A549 (cell line): ENCODE measurements at places on chromosomes 6 and 20.
A peak's percentile ranks its signal among the peaks of the same experiment; 100 is the strongest.

GRCh38 chr20:20561841-20562240, 150.6 kb downstream of the RALGAPA2 start:
- no peak for DNase-seq

DNA sequence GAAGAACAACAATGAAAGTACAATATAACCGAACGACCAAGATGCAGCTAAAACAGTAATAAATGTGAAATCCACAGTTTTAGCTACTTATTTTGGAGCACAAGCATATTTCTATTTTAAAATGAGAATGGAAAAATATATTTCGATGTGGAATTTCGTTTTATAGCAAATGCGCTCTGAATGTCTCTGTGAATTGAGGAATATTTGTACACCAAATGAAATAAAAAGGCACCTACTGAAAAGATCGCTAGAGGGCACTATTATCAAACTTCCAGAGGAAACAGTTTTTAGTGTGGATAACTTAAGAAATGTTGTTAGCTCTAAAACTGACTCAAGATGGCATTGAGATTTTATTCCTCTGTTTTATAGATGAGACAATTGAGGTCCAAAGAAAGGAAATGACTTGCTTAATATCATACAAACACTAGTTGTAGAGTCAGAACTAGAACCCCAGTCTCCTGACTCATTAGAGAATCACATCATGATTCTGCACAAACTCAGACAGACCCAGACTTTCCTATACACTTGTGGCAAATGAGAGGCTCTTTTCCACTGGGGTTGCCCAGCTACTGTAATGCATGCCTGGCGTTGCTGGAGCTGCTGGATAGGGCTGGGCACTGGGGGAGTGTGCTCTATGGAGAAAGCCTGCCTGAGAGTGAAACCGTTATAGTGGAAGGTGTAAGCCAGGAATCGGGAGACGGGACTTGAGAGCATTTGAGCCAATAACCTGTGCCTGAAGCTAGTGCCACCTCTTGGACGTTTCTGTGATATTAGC, 51.9 kb downstream of the GCLC start:
- peak; percentile 74 for DNase-seq

- no peak for DNase-seq
Observed at GRCh38 chr20:4811661-4812181, 90.0 kb downstream of the PRND start.

GRCh38 chr6:12115001-12115400, 102.9 kb downstream of the HIVEP1 start:
- DNase-seq: no peak

- DNase-seq: no peak
Observed at GRCh38 chr20:46331611-46332361, 23.5 kb upstream of the CDH22 start.

GRCh38 chr6:135314543-135314942, 133.4 kb downstream of the MYB start:
- no peak for DNase-seq

- no peak for DNase-seq
Observed at GRCh38 chr6:109693111-109693510, 2.0 kb downstream of the FIG4 start.

- DNase-seq: no peak
Observed at GRCh38 chr6:111980971-111981840, 72.7 kb upstream of the CCN6 start.

DNA sequence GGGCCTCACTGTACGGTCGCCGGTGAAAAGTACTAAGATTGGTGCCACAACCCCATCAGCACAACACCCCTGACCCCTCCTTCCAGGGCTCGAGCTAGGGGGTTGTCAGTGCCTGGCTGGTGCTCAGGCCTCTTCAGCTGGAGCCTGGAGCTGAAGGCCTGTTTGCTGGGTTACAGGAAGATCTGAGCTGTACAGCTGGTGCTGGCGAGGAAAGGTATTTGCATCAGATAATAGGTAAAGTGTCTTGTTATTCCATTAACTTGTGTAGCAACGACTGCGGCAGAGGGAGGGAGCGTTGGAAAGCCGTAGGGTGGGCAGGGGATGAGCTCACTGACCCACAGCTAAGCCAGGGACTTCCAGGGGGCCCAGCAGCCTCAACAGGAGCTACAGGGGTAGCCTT, 15.8 kb upstream of the SIRPA start:
- DNase-seq: no peak

DNA sequence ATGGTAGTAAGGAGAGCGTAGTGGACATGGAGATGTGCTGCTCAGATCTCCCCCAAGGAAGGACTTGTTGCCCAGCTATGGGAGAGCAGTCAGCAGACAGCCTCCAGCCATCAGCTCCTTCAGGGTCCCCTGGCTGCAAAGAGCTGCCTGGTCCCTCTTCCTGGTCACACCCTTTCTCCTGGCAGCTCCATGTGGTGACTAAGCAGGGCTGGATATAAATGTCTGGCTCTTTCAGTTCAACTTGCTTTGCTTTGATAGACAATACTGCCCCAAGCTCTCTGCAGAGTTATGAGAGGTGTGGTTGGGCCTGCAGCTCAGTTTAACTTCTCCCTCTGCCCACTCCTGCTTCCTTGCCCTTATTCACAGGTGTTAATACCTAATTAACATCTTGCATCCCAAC, 64.1 kb upstream of the DDR1 start:
- DNase-seq: peak; percentile 38

GRCh38 chr20:5845681-5846615, 95.7 kb downstream of the SHLD1 start:
- peak; percentile 39 for DNase-seq
